ENCODE measurements at places on chromosomes 1 and 21. TPM values are rescaled to one million over a fixed set of nuclear protein-coding genes. Genes with fewer than 3 reads are reported as not detected.

Gene PIGR
- not detected for total RNA-seq

Gene KCNE2
- total RNA-seq, result not detected

Gene KMO
- not detected for total RNA-seq

Gene FCGR2B
- total RNA-seq, result not detected

DNA sequence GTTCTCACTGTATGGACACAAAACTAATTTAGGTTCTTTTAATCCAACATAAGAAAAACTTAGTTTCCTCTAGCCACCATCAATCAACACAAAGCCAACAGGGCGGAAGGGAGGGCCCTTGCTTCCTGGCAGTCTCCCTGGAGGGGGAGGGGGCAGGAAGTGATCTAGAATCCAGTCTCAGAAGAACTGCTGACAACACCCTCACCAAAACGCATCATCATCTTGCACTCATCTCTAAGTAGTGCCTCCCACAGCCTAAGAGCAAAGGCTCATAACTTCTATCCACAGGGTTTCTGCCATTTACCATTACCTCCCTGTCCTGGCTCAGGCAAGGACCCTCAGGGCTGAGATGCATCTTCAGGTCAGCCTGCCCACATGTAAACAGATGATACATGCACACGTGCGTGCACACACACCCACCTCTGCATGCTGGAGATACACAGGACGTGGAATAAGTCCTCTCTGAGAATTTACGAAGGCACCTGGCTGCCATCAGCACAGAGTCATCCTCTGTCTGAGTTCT is 20.5 kb downstream of the HIVEP3 start:
- peak; percentile 61 for DNase-seq

DNA sequence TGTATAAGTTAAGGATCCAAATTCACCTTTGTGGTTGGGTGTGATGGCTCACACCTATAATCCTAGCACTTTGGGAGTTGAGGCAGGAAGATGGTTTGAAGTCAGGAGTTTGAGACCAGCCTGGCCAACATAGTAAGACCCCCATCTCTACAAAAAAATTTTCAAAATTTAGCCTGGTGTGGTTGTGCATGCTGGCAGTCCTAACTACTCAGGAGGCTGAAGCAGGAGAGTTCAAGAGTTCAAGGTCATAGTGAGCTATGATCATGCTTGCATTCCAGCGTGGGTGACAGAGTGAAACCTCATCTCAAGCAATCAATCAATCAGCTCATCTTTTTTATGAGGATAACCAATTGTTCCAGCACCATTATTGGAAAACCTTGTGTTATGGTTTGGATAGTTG is 16.5 kb upstream of the SLC1A7 start:
- no peak for DNase-seq

DNA sequence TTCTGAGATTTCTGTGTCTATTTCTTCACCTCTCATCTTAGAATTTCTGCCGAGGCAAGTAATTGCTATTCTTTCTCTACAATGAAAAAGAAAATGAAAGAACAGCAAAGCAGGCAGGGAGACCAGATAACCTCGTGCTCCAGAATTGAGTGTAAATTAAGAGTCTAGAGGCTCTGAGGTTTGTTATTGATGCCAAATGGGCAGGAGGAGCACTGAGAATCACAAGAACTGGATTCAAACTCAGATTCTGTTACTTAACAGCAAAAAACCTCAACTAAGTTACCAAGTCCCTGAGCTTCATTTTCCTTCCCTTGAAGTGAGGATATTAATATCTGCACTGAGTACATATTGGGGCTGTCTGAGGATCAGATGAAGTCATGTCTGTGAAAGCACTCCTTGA is 5.5 kb upstream of the DDR2 start:
- peak; percentile 41 for DNase-seq

- no peak for DNase-seq
Observed at GRCh38 chr1:15220024-15220392, 27.0 kb upstream of the FHAD1 start.

- DNase-seq, result no peak
Observed at GRCh38 chr1:217888328-217888727, 257.2 kb downstream of the SPATA17 start.

DNA sequence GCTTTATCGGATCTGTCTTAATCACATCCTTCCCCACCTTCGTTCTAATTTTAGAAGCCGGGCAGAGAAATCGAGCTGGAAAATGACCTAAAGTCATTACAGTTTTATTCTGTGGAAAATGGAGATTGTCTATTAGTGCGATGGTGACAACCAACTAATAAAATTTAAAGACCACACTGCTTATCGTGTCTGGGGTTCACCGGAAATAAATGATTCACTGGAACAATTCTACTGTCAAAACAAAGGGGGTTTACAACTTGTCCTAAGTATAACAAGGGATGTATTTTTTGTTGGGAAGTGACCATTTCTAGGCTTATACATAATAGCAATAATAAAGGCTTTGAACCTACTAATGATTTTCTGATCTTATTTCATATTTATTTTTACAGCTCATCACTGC is 55.6 kb downstream of the B3GALNT2 start:
- no peak for DNase-seq

Measured in GM23248 (cell line).